ENCODE measurements at places on chromosomes 4 and X.
A peak's percentile ranks its signal among the peaks of the same experiment; 100 is the strongest.

DNA sequence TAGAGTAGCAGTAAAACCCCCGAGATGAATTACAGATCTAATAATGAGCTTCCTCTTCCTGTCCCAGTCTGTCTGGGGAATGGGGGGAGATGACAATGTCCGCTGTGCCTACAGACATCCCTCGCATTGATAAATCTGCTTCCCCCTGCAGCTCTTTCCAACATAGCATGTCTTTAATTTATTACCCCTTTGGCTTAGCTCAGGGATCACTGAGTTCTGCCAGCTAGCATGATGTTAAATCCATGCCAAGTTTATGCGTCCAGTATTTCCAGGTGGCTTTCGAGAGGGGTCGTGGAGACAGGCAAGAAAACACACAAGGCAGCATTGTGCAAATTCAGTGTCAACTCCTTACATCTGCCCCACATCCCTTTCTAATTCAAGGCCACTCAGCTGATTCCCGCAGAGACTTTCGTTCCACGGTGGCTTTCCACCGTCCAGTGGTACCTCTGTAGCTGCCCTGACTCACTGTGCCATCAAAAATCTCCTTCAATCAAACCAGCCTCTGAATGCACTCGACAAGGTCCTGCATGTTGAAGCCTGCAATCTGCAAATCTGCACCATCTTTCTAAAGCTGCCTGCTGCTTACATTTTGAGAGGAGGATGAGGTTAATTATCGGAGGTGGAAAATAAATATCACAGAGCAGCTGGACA, 75.1 kb downstream of the MXRA5 start:
- DNase-seq, result peak; percentile 5

DNA sequence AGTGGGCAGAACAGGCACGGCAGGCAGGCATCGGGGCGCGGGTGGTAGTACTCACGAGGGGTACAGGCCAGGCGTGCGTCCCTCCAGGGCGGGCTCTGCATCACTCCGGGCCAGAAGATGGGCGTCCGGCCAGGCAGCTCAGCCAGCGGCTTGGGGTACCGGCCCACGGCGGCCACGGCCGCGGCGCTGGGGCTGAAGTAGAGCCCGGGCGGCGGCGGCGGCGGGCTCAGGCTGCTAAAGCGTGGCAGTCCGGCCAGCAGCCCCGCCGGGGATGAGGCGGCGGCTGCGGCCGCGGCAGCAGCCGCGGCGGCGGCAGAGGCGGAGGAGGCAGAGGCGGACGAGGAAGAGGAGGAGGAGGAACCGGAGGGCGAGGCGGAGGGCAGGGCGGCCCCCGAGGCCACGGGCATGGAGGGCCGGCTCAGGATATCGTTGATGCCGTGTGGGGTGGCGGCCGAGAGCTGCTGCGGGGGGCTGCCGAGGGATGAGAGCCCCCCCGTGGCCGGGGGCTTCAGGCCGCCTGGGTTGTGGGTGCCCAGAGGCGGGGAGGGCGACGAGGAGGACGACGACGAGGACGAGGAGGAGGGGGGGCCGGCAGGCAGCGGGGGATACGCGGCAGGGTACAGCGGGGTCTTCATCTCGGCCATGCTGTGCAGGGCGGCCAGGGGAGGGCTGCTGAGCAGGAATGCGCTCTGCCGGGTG, 1.4 kb downstream of the NKX6-1 start:
- DNase-seq, result no peak

DNA sequence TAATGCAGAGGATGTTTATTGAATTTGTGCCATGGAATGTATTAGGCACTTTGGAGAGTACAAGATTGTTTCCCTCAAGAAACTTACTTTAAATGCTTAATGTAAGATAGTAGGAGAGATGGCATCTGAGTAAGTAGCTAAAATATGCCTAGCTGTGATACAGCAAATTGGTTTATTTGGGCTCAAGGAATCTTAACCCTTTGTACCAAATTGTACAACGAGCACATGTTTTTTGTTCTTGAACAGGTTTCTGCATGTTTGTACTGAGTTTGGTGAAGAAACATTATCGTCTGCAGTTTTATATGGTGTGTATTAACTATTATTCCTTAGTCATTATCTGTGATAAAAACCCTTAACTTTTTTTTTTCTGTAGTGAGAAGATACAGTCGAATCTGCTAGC, 48.6 kb downstream of the CDS1 start:
- DNase-seq, result no peak

GRCh38 chr4:127491571-127491970, 141.2 kb upstream of the INTU start:
- no peak for DNase-seq

DNA sequence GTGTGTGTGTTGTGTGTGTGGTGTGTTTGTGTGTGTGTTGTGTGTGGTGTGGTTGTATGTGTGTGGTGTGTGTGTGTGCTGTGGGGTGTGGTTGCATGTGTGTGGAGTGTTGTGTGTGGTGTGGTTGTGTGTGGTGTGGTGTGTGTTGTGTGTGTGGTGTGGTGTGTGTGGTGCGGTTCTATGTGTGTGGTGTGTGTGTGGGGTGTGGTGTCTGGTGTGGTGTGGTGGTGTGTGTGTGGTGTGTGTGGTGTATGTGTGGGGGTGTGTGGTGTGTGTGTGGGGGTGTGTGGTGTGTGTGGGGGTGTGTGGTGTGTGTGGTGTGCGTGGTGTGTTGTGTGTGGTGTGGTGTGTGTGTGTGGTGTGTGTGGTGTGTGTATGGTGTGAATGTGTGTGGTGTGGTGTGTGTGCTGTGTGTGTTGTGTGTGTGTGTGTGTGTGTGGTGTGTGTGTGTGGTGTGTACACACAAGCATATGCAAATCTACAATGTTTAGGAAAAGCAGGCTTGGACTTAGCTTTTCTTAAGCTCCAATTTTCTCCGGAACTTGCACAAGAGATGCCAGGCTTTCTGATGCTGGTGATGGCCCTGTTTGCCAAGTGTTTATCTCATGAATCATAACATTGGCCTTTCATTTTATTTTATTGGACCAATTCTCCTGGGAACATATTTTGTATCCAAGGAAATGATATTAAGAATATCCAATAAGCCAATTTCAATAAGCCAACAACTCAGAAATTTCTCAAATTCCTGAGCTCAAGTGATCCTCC, 148.7 kb downstream of the SPATA18 start:
- DNase-seq, result no peak

- no peak for DNase-seq
Measured at GRCh38 chrX:120000490-120001246, 57.1 kb upstream of the NKAP start.

- no peak for DNase-seq
Measured at GRCh38 chr4:188113156-188113555, 3.8 kb upstream of the TRIML2 start.

DNA sequence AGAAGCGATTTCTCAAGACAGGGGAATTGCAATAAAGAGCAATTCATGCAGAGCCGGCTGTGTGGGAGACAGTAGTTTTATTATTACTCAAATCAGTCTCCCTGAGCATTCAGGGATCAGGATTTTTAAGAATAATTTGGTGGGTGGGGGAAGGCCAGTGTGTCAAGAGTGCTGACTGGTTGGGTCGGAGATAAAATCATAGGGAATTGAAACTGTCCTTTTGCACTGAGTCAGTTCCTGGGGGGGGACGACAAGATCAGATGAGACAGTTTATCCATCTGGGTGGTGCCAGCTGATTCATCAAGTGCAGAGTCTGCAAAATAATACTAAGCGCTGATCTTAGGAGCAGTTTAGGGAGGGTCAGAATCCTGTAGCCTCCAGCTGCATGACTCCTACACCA, 502.4 kb downstream of the NLGN4X start:
- no peak for DNase-seq

- DNase-seq, result no peak
Measured at GRCh38 chrX:55011294-55011693, 11.1 kb downstream of the APEX2 start.

GRCh38 chrX:3176439-3176820, 135.2 kb downstream of the ARSF start:
- no peak for DNase-seq

DNA sequence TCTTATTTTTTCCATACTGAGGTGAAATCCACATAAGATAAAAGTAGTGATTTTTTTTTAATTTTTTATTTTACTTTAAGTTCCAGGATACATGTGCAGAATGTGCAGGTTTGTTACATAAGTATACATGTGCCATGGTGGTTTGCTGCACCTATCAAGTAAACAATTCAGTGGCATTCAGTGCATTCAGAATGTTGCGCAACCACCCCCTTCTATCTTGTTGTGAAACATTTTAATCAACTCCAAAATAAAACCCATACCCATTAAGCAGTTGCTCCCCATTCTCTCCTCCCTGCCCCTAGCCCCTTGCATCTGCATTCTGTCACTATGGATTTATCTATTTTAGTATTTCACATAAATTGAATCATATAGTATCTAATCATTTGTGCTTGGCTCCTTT, 121.2 kb downstream of the KLHL13 start:
- no peak for DNase-seq

GRCh38 chr4:61294936-61295335, 94.8 kb downstream of the ADGRL3 start:
- no peak for DNase-seq

GRCh38 chr4:121138039-121138825, 25.9 kb downstream of the TNIP3 start:
- DNase-seq, result no peak

GRCh38 chr4:146071390-146071789, 104.1 kb upstream of the LSM6 start:
- DNase-seq, result no peak

- no peak for DNase-seq
Measured at GRCh38 chr4:24168658-24169057, 278.8 kb upstream of the PPARGC1A start.

DNA sequence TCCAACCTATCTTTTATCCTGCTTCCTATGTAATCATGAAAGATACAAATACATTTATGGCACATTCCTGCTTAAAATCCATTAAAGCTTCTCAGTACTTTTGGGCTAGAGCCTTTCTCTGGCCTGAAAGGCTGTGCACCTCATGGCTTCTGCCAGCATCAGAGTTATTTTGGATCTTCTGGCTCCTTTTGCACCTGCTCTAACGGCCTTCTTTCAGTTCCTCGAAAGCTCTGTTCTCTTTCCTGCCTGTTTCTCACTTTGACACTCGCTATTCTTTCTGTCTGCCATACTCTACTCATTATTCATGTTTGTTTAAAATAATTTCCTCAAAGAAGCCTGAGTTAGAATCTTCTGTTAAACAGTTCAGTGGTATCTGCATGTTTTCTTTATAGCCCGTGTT, 86.0 kb downstream of the LRP2BP start:
- DNase-seq, result no peak

DNA sequence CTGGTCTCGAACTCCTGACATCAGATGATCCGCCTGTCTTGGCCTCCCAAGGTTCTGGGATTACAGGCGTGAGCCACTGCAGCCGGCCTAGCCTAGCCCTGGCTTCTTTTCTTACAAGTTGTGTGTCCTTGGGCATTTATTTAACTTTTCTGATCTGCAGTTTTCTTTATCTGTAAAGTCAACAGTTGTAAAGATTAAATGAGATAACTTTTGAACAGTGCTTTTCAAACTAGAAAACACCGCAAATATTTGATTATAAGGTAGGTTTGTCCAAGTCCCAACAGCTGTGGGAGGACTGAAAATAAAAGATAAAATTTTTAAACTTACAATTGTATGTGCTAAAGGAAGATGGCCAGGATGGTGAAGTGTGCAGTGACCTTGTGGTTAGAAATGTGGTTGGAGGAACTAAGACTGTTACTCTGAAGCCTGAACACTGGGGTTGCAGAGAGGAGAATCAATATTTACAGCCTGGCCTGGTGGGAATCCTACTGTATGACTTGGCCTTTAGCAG, 44.8 kb downstream of the GSX2 start:
- DNase-seq, result no peak
